Smooth muscle cell of the pulmonary artery (primary cell): ENCODE measurements at places on chromosomes 7 and 10. TPM values are rescaled to one million over a fixed set of nuclear protein-coding genes. Genes with fewer than 3 reads are reported as not detected.

Gene IFIT1B
- total RNA-seq = 0.03 TPM in 1 of 2 replicates, not detected in the other

Gene C10orf143
- 0.13 and 0.30 TPM in 2 replicates for total RNA-seq

Gene CYP51A1
- 135 and 141 TPM in 2 replicates for total RNA-seq

Gene CPA4
- total RNA-seq = 46.4 and 140 TPM in 2 replicates
